ENCODE measurements at places on chromosomes 13 and 19.
A peak's percentile ranks its signal among the peaks of the same experiment; 100 is the strongest.

DNA sequence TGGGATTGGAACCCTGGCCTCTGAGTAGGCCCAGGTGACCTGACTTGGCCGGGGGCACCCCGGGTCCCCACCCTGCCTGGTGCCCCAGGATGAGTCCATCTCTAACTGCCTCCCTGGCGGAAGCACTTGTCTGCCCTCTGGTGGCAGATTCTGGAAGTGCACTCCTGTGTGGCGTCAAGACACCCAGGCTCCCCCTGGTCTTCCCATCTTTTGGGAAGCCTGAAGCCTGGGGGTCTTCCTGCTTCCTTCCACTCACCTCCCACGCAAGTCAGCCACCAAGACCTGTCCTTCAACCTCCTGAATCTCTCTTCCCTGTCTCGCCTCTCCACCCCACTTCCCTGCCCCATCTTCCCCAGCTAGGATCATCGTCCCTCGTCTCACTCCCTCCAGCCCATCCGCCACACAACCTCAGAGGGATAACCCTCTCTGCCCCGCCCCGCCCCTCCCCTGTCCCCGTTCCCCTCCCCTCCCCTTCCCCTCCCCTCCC, 7.4 kb downstream of the RABAC1 start:
- DNase-seq, result no peak

DNA sequence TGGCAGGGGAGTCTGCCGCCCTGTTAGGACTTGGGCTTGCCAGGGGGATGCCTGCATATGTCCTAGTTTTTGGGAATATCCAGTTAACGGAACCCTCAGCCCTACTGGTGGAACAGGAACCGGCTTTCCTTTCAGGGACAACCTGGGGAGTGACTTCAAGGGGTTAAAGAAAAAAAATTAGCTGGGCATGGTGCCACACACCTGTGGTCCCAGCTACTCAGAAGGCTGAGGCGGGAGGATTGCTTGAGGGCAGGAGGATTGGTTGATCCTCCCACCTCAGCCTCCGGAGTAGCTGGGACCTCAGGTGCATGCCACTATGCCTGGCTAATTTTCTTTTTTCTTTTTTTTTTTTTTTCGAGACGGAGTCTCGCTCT, 22.5 kb downstream of the LDLR start:
- DNase-seq, result no peak

- peak; percentile 32 for DNase-seq
Measured at GRCh38 chr19:40594255-40594654, 6.9 kb upstream of the LTBP4 start.

DNA sequence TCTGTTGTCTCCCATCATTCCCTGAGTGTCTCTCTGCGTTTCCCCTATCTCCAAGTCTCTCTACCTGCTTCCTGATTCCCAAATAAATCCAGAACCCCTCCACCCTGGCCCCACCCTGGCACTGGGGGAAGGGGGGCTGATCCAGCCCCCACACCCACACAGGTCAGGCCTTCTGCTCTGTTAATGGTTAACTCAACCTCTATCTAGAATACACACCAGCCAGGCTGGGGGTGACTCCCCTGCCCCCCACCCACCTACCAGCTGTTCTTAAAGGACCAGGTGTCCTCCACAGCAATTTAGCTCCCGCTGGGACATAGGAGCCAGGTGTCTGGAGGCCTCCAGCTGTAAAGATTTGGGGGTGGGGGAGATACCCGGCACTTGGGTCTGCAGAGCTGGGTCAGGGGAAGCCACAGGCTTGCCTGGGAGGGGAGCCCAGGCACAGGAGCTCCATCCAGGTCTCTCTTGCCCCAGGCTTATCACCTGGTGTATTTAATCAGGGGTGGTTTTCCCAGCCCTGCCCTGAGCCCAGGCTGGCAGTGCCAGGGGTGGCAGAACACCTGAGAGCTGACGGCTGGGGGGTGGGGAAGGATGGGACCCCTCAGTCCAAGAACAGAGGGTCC, 3.9 kb downstream of the IRF2BP1 start:
- no peak for DNase-seq

DNA sequence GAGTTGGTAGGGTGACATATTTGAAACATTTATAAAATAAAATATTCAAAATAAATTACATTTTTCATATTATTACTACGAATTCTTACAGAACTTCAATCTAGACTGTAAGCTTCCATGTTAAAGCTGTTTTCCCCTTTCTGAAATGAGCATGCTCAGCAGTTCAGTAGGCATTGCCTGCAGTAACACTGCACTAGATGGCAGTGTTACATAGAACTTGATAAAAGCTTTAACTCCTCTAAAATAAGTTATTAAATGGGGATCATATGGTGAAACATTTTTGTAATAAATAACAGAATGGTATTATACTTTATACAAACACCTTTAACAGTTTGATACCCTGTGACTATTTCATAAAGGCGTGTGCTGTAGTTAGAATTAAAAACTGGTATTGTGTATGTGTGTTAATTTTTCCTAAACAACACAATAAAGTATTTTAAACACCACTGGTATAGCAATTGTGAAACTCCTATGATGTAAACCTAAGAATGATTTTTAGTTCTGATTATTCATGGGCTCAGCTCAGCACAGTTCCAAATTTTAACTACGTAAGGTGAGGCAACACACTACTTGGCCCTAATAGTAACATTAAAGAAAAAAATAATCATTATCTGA, 11.6 kb upstream of the GPR18 start:
- no peak for DNase-seq

- peak; percentile 78 for DNase-seq
Measured at GRCh38 chr19:55116232-55116858, 1.1 kb downstream of the PPP1R12C start.

- no peak for DNase-seq
Measured at GRCh38 chr19:31334101-31334848, 15.0 kb downstream of the TSHZ3 start.

DNA sequence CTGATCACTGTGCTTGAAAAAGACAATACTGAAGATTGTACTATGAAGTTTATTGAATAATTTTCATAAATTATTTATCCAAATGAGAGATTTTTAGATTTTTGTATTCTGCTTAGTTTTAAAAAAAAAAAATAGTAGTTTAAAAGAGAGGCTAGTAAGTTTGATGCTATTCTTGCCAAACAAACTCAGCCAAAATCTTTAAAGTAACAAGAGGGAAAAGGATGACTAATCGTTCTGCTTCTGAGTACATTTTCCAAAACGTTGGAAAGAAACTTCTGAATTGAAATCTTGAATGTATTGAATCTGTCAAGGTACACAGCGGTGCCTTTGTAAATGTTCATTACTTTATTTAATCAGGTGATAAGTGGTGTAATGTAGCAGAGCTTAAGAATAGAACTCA, 34.4 kb downstream of the NUP58 start:
- no peak for DNase-seq

GRCh38 chr13:38582133-38582532, 104.7 kb upstream of the FREM2 start:
- DNase-seq, result no peak

DNA sequence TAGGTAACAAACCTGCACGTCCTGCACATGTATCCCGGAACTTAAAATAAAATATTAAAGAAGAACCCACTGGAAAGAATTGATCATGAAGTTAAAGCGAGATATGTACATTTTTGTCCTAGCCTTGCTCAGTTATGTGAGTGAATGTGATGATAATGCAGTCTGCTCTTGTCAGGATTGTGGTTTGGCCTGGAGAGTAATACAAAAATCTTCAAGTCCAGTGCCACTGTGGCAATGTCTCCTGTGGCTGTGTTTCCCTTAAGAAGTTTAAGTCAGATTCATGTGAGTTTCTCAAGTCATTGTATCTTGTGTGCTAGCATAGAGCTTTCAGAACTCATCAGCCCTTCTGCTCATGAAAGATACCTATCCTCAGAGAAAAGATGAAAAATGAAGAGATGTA, 18.0 kb upstream of the ITGBL1 start:
- no peak for DNase-seq

- DNase-seq, result no peak
Measured at GRCh38 chr13:45575830-45576180, 39.7 kb downstream of the ERICH6B start.

DNA sequence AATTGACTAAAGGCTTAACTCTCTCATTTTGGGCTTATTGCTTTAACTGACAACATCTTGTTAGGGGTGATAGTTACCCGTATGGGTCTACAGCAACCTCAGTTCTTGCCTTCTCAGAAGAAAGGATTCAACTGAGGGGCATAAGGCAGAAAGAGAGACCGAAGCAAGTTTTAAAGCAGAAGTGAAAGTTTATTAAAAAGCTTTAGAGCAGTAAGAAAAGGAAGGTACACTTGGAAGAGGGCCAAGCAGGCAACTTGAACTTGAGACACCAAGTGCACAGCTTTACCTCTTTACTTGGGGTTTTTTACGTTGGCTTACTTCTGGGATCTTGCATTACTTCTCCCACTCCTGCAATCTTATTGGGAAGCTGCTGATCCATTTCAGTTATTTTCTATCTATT, 246.9 kb upstream of the PRR20A start:
- DNase-seq, result no peak

- DNase-seq, result no peak
Measured at GRCh38 chr19:35714601-35715354, 3.0 kb upstream of the KMT2B start.

- no peak for DNase-seq
Measured at GRCh38 chr13:61040181-61040580, 375.5 kb downstream of the PCDH20 start.

DNA sequence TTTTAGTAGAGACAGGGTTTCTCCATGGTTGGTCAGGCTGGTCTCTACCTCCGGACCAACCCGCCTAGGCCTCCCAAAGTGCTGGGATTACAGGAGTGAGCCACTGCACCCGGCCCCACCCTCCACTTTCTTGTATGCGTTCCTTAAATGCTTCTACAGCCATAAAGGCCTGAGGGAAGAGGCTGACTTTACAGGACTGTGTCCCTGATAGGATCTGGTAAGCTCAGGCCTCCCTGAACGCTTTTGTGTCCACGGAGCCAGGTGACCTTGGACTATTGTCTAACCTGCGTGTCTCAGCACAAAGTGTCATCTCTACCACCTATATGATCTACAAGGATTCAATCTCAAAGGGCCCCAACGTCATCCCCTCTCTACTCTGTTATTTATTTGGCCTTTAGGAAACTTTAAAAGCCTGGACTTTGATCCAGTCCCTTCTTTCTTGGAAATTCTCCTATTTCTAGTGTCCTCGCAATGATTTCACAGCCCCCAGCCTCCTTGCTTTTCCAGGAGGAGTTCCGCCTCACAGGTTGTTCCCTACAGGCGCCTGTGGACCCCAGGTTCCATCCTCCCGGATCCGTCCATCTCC, 701 bp downstream of the ZNF552 start:
- no peak for DNase-seq

GRCh38 chr13:77374786-77375185, 47.9 kb upstream of the MYCBP2 start:
- no peak for DNase-seq

GRCh38 chr13:98422046-98422445, 154.9 kb downstream of the STK24 start:
- DNase-seq, result no peak

GRCh38 chr13:50684366-50684765, 159.1 kb downstream of the DLEU7 start:
- peak; percentile 44 for DNase-seq

- peak; percentile 68 for DNase-seq
Measured at GRCh38 chr13:43878892-43879754, at the start of gene CCDC122. CCDC122 (minus strand) TSS chr13:43879740; CDS start chr13:43869376, 10,364 bp downstream.

DNA sequence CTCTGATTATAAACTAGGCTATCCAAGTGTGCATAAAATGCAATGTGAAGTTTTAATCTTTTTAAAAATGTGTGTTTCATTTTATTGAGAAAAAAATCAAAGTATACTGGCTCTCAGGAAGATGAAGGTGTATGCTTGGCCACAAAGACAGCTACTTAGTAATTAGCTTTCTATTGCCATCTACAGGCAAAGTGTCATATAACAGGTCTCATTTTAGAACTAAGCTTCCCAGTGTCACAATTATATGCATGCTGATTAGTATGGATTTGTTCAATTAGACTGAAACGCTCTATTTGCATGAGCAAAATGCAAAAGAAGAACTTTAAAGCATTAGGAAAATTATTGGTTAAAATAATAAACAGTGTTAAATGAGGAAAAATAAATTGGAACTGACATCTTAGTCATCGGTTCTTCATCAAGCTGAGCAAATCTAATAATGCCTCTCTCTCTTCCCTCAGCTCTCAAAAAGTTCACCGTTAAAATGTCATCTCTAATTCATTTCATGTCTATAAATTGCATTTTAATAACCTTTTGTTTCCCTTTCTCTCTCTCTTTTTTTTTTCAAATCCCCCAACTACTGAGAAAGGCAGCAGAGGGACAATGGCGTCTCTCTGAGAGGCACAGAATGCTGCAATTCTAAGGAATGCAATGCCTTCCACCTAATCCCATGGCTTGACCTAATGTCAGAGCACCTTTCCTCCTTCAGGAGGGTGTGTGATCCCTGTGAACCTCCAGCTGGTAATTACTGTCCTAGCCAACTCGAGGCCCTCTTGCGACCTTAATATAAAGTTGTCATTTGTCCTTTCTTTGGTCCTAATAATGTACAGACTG, 313.1 kb upstream of the MAB21L1 start:
- no peak for DNase-seq

- no peak for DNase-seq
Measured at GRCh38 chr13:23701186-23701585, 131.0 kb downstream of the TNFRSF19 start.

- DNase-seq, result no peak
Measured at GRCh38 chr13:25932365-25932764, 119.5 kb downstream of the SHISA2 start.

GRCh38 chr19:35110974-35111373, 4.6 kb upstream of the FXYD3 start:
- no peak for DNase-seq

- DNase-seq, result no peak
Measured at GRCh38 chr13:22108979-22109378, 438.1 kb downstream of the FGF9 start.

GRCh38 chr13:97933776-97934175, 19.7 kb upstream of the IPO5 start:
- DNase-seq, result no peak

- no peak for DNase-seq
Measured at GRCh38 chr13:41651413-41652058, 194.2 kb downstream of the RGCC start.

GRCh38 chr13:90270226-90270625, 1077.3 kb upstream of the MIR17HG start:
- no peak for DNase-seq

DNA sequence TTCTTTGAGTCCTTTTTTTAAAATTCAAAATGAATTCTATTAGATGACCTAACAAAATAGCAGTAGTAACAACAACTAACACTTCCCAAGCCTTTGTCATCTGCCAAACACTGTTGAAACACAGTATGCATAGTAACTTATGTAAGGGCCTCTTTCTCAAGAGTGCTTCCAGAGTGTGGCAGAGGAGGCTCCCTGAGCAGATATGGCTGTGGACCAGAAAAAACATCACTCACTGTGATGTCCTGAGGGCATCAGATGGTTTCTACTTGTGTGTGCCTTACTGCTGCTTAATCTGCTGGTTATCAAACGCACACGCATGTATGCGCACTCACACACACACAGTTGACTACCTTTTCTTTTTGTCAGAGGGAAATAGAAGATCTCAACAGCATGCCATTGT, 110.8 kb downstream of the DLEU7 start:
- no peak for DNase-seq

DNA sequence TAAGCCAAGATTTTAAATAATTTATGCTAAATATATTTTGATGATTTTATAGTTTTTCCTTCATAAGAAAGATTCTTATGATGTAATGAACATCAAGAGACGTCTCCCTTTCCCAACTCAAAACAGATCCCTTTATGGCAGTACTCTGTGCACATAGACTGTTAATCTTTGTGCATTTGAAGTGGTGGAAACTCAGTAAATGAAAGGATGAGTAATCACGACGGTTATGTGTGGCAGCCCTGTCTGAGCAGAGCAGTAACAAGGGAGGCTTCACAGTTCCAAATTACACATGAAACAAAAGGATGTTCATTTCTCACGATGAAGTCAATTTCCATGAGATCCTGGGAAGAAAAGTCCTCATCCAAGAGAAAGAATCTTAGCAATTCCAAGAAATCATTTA, 498.1 kb downstream of the KLF5 start:
- no peak for DNase-seq
